ENCODE measurements at places on chromosomes 3 and 15. TPM values are rescaled to one million over a fixed set of nuclear protein-coding genes. Genes with fewer than 3 reads are reported as not detected.

Gene AEN
- polyA plus RNA-seq = 5.5 TPM

Gene NEK10
- polyA plus RNA-seq = 0.26 TPM

Gene ACKR4
- polyA plus RNA-seq = 0.18 TPM

Gene RBP2
- polyA plus RNA-seq = 0.43 TPM

Gene SPINK8
- polyA plus RNA-seq = 2.6 TPM

Gene ABI3BP
- polyA plus RNA-seq = 2.1 TPM

Gene LIPC
- 0.05 TPM for polyA plus RNA-seq

Gene TPRG1
- 61.0 TPM for polyA plus RNA-seq

Gene KIF7
- polyA plus RNA-seq = 1.00 TPM

Gene KIF23
- 8.1 TPM for polyA plus RNA-seq

Gene USP3
- polyA plus RNA-seq = 15.0 TPM

Gene CPA3
- polyA plus RNA-seq = 2.3 TPM

Gene COL6A5
- 0.04 TPM for polyA plus RNA-seq

Data from esophagus (tissue), 2 donors.